ENCODE measurements at places on chromosomes 11 and 22. TPM values are rescaled to one million over a fixed set of nuclear protein-coding genes. Genes with fewer than 3 reads are reported as not detected.

FOLH1 gene
- not detected for total RNA-seq

TPBGL gene
- 0.33 TPM for total RNA-seq

MCAM gene
- total RNA-seq: 304 TPM

IFITM10 gene
- 2.9 TPM for total RNA-seq

HPX gene
- 0.38 TPM for total RNA-seq

PTPRCAP gene
- total RNA-seq: 1.8 TPM

CHID1 gene
- 96.6 TPM for total RNA-seq

MN1 gene
- 4.2 TPM for total RNA-seq

FAM227A gene
- 0.65 TPM for total RNA-seq

GGT1 gene
- 5.2 TPM for total RNA-seq

THRSP gene
- not detected for total RNA-seq

SMTNL1 gene
- not detected for total RNA-seq

OR8D1 gene
- not detected for total RNA-seq

MS4A12 gene
- not detected for total RNA-seq

NLRP14 gene
- total RNA-seq: not detected

SERPINH1 gene
- total RNA-seq: 582 TPM

RAB3IL1 gene
- total RNA-seq: 0.49 TPM

HOATZ gene
- not detected for total RNA-seq

RAPSN gene
- total RNA-seq: not detected

KCNC1 gene
- not detected for total RNA-seq

CHRM1 gene
- total RNA-seq: not detected

CABP7 gene
- total RNA-seq: not detected

SNX32 gene
- total RNA-seq: not detected

PHF21B gene
- total RNA-seq: not detected

LMO2 gene
- total RNA-seq: 0.51 TPM

DYNC2H1 gene
- 14.3 TPM for total RNA-seq

OTOG gene
- not detected for total RNA-seq

GNAZ gene
- 1.3 TPM for total RNA-seq

FGF19 gene
- total RNA-seq: not detected

SMC1B gene
- not detected for total RNA-seq

KCNQ1OT1 gene
- 0.49 TPM for total RNA-seq

CASP12 gene
- total RNA-seq: not detected

CCDC134 gene
- 15.3 TPM for total RNA-seq

C11orf97 gene
- total RNA-seq: not detected

CPT1B gene
- total RNA-seq: not detected

CD3G gene
- not detected for total RNA-seq

SHANK2 gene
- total RNA-seq: 35.9 TPM

OR1S2 gene
- total RNA-seq: not detected

CAPN1 gene
- total RNA-seq: 383 TPM

C11orf54 gene
- total RNA-seq: 18.5 TPM

RFPL1 gene
- not detected for total RNA-seq

LINC01488 gene
- not detected for total RNA-seq

TRIM22 gene
- 5.1 TPM for total RNA-seq

ROBO4 gene
- total RNA-seq: 0.76 TPM

VSIG10L2 gene
- total RNA-seq: not detected

PRSS23 gene
- total RNA-seq: 92.9 TPM

OR4D5 gene
- total RNA-seq: not detected

MOGAT2 gene
- not detected for total RNA-seq

KRTAP5-7 gene
- total RNA-seq: not detected

NXPE4 gene
- total RNA-seq: not detected

ZP1 gene
- 0.16 TPM for total RNA-seq

GGTLC3 gene
- not detected for total RNA-seq

FJX1 gene
- 35.0 TPM for total RNA-seq

RIMBP3C gene
- total RNA-seq: 0.13 TPM

PRRG4 gene
- 0.16 TPM for total RNA-seq

TRIM34 gene
- total RNA-seq: 2.0 TPM

SLC22A9 gene
- not detected for total RNA-seq

HEPN1 gene
- not detected for total RNA-seq

KCNQ1 gene
- 0.38 TPM for total RNA-seq
